ENCODE measurements at places on chromosomes 11 and 22.
A peak's percentile ranks its signal among the peaks of the same experiment; 100 is the strongest.

GRCh38 chr11:70772950-70773349 is 374.6 kb downstream of the CTTN start:
- DNase-seq = no peak

- DNase-seq = no peak
These were observed 171.9 kb upstream of the MPPED2 start for GRCh38 chr11:30758012-30758411.

DNA sequence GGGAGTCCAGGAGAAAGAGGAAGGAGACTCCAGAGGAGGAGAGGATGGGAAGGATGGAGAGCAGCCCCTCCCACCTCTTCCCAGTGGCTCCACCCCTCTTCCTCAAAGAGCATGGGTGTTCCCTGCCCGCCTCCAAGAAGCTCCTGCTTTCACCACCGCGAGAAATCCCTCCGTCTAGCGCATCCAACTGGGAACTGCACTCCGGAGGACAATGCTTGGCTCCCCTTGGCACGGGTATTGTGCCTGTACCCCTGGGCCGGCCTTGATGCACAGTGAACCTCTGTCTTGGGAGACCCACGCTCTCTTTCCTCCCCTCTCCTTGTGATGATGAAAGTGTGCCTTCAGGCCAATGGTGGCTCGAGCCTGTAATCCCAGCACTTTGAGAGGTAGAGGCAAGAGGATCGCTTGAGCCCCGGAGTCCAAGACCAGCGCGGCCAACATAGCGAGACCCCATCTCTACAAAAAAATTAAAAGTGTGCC is 14.9 kb upstream of the ADA2 start:
- DNase-seq = no peak

DNA sequence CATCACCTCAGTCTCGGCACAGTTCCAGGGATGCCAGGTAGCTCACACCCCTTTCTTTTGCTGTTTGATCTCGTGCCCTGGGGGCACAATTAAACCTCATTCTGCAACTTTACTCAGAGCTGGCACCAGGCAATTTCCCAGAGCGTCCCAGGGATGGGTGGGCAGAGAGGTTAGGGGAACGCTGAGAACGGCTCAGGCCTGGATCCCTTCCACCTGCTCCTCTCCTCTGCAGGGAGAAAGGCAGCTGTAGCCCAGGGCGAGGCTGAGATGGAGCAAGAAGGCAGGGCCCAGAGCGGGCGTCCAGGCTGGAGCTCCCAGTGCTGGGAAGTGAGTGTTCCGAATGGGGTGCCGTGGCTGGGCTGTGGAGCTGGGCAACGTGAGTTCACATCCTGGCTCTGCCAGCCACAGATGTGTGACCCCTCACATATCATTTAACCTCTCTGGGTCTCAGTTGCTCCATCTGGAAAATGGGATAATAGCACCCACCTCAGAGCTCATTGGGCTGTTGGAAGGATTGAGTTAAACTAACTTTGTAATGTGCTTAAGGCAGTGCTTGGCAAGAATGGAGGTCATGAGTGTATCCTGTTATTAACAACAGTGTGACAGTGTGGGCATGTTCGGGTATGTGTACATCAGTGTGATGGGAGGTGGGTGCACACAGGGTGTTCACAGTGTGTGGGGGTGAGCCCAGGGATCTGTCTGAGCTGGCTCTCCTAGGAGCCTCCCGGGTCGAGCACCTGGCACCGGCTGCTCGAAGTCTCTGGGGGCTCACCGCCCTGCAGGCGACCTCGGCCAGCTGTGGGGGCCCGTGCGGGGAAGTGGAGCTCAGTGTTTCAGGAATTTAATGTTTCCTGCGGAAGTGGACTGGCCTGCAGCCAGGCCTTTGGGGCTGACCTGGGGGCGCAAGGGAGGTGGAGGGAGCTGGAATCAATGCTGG is 15.5 kb downstream of the OTUB1 start:
- no peak for DNase-seq

DNA sequence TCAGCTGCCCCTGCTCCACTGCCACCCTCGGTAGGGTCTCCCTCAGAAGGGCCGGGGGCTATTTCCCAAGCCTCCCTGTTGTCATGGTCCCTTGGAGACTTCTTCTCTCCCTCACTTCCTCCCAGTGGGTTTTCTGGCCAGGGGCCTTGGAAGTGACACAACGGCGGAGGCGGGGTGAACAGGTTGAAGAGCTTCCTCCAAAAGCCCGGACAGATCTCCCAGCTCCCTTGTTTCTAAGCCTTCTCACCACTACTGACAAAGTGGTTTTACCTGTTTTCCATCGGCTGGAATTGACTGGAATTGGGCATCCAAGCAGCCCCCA is 14.5 kb downstream of the MYH9 start:
- peak; percentile 57 for DNase-seq

GRCh38 chr11:43582024-43582862 is 98.3 kb upstream of the HSD17B12 start:
- no peak for DNase-seq

DNA sequence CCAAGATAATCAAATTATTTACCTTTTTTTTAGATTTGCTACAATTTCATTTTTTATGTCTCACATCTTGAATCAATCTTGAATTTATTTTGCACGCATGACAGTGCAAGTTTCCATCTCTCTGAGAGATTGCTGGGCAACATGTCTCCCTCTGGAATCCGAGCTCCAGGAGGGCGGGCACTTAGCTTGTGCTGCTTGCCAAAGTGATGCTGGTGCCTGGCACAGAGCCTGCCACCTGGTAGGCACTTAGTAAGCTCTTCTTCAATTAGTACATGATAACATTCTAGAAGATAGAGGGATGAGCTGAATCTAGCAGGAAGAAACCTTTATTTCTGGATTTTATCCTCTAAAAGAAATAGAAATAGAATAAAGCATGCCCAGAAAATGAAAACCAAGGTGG is 27.5 kb upstream of the OR9I1 start:
- DNase-seq = no peak

DNA sequence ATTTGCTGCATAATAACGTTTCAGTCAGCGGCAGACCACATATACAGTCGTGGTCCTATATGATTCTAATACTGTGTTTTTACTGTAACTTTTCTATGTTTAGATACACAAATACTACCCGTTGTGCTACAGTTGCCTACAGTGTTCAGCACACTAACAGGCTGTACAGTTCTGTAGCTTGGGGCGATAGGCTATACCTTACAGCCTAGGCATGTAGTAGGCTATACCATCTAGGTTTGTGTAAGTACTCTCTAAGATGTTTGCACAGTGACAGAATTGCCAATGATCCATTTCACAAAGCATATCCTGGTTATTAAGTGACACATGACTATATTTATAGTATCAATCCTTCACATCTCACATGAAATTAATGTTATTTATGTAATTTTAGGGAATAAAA is 78.2 kb downstream of the YAP1 start:
- DNase-seq = no peak

GRCh38 chr11:77115956-77116355 is 12.1 kb upstream of the MYO7A start:
- DNase-seq = no peak

DNA sequence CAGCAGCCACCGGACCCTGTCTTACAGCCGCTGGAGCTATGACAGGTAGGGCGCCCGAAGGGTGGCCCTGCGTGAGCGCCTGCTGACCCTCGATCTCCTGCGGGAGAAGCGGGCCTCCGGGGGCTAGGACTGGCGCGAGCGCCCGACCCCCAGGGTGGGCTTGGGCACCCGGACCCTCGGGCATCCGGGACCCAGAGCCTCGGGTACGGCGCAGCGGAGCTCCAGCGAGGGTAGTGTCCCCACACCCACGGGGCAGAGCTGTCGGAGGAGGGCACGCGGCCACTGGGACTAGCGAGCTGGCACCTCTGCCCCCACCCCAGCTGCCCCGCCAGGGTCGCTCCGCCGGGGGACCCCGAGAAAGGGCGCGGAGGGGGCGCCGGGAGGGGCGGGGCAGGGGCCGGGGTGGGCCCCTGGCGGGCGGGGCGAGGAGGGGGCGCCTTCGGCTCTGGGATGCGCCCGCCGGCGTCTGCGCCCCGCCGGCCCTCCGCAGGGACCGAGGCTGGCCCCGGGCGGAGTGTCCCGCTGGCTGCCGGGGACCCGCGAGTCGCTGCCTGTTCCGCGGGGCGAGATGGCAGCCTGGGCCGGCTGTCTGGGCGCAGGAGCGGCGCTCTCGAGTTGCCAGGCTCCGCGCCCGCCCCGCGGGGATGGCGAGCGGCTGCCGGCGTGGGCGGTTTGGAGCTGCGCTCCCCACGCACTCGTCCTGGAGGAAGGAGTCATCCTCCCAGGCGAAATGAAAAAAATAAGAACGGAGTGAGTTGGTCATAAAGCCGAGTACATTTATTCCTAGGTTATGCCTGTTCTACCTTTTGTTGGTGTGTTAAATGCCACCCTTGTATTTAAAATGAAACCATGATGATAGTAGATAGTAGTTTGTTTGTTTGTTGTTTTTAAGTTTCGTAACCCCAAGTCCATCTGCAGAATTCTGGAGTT is 32.4 kb downstream of the EIF3F start:
- peak; percentile 43 for DNase-seq

GRCh38 chr11:119389611-119390254 is 8.2 kb upstream of the USP2 start:
- DNase-seq = no peak

GRCh38 chr22:50061141-50061823 is 3.2 kb upstream of the TTLL8 start:
- DNase-seq = no peak

- DNase-seq = no peak
These were observed 183.7 kb downstream of the BRD1 start for GRCh38 chr22:49643998-49644397.

DNA sequence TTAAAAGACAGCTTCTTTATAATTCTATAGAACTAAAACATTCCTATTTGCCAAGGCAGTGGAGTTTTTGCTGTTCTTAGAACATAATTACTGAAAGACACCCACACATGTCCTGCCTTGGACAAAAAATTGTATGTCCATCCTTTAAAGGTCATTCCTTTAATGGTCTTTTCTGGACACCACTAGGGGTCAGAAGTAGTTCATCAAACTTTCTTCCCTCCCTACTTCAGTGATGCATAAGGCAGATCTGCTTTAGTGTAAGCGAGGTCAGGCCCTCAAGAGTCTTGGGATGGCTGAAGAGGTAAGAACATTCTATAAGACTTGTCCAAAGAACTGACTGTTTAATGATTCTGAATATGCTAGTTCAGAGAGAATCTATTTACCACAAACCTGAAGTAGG is 4.3 kb upstream of the OR51V1 start:
- no peak for DNase-seq

DNA sequence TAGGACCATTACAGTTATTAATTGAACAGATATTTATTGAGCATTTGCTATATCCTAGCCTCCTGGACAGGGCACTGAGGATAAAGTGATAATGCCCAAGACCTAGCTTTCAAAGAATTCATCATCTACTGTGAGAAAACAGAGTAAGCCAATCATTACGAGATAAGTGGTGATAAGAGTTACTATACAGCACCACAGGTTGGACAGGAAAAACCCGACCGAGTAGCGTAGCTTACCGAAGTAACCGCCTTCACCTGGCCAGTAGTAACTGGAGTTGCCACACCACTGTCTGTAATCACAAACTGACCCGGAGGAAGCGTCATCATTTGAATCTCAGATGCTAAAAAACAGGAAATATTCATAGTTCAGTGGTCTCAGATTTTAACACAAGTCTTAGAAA is 10.0 kb upstream of the NFRKB start:
- no peak for DNase-seq

GRCh38 chr11:48066881-48067800 is 86.8 kb downstream of the PTPRJ start:
- peak; percentile 9 for DNase-seq

- DNase-seq = no peak
These were observed 38.7 kb downstream of the CYTH4 start for GRCh38 chr22:37320726-37321677.

- DNase-seq = no peak
These were observed 15.7 kb downstream of the FDX1 start for GRCh38 chr11:110445437-110445836.

DNA sequence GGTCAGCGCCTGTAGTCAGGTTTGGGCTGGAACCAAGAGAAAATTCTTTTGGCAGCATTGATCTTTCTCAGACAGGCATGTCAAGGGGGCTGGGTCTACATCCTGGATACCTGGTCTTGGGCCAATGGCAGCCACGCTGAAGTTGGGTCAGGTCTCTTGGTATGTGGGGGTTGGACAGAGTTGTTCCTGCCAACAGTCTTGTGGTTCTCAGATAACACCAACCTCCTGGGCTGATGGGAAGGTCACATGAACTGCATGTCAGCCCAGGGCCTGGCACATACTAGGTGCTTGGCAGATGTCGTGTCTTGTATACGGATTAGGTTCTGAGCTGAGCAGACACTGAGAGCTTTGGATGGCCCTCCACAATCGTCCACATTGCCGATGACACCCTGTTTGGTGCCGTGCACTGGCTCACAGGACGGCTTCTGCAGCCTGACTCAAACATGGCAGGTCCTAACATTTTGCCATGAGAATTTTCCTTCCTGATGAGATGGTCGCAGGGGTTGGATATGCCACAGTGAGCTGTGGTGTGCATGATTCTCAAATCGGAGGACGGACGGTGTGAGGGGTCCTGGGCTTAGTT is 42.0 kb downstream of the FBLN1 start:
- no peak for DNase-seq

- no peak for DNase-seq
These were observed 19.7 kb downstream of the ISX start for GRCh38 chr22:35085621-35086020.

DNA sequence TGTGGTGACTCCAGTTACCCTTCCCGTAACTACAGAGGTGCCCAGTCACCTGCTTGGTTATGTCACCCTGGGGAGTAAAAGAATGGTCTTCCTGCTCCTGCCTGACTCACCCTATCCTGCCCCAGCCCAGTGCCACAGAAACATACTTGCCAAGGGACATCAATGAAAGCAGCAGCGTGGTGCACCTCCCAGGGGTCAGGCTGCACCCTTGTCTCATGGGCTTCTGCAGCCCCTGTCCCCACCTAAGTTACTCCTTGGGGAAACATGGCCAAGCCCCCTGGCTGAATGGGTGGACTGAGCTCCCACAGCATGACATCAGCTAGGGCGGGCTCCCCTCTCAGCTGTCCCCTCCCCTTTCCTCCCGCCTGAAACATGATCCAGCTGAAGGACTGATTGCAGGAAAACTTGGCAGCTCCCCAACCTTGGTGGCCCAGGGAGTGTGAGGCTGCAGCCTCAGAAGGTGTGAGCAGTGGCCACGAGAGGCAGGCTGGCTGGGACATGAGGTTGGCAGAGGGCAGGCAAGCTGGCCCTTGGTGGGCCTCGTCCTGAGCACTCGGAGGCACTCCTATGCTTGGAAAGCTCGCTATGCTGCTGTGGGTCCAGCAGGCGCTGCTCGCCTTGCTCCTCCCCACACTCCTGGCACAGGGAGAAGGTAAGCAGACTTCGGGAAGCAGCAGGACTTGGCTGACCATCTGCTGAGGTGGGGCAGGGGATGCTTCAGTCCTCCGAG is at the start of gene HTR3A:
TSS of gene HTR3A (plus strand) at position 368 of the 730 bp plus-strand sequence. CDS start at position 586, 218 bp downstream.
- peak; percentile 70 for DNase-seq

DNA sequence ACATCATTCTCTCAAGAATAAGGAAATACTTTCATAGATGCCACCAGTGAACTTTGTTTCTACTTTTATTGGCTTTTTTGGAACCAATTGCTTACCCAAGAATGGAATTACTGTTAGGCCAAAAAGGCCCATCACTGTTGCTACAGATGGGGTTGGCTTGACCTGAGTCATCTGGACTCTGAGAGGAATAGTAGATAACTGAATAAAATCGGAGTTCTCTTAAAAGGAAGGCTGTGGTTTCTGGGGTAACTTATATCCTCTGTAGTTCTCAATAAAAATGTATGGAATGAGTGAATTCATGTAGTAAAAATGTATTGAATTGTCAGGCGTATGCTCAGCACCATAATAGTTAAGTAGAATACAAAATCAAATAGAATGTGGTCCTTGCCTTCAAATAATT is 56.6 kb downstream of the ARHGEF12 start:
- DNase-seq = no peak

All from adrenal gland (tissue), 19 donors.